ENCODE measurements at places on chromosomes 12 and 14. TPM values are rescaled to one million over a fixed set of nuclear protein-coding genes. Genes with fewer than 3 reads are reported as not detected.

GRCh38 chr14:32342847-32343194 lies 13.7 kb downstream of the AKAP6 start:
- no peak for DNase-seq

- DNase-seq = no peak
Measured at GRCh38 chr14:104087505-104087904, 2.0 kb downstream of the ASPG start.

Gene TSPAN11
- total RNA-seq = 2.6 TPM

Gene PTGER2
- 30.0 TPM for total RNA-seq

DNA sequence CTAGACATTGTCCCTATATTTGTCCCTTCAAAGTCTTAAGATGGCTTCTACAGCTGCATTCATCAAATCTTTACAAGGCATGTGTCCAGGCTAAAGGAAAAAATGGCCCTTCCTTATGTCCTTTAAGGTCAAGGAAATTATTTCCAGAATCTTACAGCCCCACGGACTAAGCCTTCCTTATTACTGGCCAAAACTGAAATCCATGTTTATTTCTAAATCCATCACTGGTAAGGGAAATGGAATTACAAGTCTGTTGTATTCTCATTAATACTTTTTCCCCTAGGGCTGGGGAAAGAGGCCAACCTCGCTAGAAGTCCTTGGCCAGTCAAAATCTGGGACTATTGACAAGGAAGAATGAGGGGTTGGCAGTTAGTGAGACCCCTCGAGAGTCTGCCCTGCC lies 252.5 kb downstream of the TMEM132C start:
- DNase-seq = no peak

Gene NEUROD4
- not detected for total RNA-seq

DNA sequence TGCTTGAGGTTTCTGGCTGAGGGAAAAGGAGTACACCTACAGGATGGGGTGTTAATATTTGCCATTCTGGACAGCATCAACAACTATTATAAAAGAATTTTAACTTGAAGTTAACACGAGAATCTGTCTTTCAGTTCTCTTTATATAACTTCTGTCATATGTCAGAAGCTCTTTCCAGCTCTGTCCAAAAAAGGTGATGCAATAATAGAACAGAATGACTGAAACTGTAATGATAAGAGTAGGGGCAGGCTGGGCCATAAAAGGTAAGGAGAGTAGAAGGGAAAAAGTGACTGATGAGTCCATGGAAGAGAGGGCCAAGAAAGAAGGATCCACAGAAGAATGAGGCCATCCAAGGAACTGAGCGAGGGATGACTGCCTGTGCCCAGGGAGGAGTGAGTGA lies 966.7 kb upstream of the FBXO33 start:
- DNase-seq = no peak

GRCh38 chr14:75223664-75224154 lies 47.3 kb upstream of the TMED10 start:
- no peak for DNase-seq

DNA sequence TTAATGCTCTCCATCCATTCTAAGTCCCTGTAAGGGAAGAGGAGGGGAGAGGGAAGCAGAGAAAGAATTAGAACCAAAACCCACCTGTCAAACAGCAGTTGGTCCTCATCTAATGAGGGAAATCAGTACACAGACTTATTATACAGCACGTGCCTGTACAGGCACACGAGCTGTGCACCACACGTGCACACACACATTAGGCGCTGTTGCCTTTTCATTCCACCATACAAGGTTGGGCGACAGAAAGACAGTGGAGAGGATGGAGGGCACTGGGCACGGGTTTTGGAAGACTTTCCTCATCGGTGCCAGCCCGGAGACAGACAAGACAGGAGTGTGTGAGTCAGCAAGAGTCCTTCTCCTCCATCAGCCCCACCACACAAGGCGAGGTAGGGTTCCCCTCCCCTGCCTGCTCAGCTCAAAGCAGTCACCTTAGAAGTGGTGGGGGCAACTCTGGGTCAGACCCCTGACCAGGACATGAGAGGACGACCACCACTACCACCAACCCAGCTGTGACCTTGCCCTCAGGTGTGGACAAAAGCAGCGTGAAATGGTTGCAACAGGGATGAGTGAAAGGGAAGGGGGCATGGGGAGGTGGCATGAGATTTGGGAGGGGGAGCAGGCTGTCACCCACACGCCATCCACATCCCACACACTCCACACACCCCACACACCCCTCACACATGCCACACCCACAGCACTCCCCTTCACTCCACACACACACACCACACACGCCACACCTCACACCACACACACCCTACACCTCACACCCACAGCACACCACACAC lies 80.7 kb downstream of the ACTN1 start:
- DNase-seq = no peak

- no peak for DNase-seq
Measured at GRCh38 chr12:38456537-38457120, 140.1 kb downstream of the ALG10B start.

GRCh38 chr14:101230161-101230850 lies 326.8 kb upstream of the RTL1 start:
- no peak for DNase-seq

DNA sequence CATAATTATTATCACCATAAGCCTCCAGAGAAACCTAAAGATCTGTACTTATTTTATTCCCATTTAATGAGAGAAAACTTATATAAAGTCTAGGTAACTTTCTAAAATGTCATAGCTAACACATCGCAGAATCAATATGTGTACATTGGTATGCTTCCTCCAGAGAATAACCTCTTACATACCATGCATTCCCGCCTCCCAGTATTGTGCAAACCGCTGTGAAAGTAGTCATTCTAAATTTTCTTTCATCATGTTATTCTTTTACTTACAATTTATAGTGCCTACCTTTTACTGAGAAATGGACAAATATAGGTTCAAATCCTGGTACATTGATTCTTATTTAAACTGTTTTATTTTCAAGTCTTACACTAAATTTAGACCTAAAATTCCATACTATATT lies 463.4 kb downstream of the LRFN5 start:
- DNase-seq = no peak

GRCh38 chr14:92386637-92387036 lies 63.7 kb downstream of the SLC24A4 start:
- DNase-seq = no peak

Gene HSPB8
- total RNA-seq = 21.3 TPM

GRCh38 chr14:80867091-80867490 lies 74.4 kb downstream of the CEP128 start:
- no peak for DNase-seq

Gene LRTM2
- not detected for total RNA-seq

DNA sequence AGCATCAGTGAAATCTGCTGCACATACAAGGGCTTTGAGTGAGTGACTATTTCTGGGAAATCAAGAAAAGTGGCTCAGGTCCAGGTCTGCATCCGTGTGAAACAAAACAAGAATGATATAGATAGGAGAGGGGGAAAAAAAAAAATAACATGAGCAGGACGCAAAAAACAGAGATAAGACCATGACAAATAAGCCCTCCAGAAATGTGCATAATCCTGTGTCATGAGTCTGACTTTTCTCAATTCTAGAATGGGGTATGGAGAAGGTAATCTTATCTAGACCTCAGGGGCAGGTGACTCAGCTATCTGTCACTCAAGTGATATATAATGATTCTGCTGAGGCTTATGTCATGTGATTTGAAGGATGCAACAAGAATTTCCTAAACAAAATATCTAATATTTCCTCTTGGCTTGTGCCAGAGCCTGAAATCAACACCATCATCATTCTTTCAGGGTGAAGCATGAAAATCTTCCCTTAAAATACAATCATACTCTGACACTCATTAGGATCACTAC lies 250.0 kb downstream of the PHLDA1 start:
- DNase-seq = peak; percentile 57

DNA sequence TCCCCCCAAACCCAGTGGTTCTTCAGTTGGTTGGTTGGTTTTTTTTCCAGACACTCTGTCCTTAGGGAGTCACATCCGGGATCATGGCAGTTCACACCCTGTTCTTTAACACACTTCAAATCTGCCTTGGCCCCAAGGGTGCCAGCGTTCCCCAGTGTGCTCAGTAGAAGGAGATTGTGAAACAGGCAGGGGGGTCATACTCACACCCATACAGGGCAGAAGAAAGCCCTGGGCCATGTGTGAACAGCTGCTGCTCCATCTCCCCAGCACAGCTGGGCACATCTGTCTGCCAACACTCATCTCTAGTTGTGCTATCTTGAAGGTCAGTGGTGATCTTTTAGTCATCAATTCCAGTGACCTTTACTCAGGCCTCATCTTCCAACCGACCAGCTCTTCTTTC lies 64.4 kb upstream of the FUT8 start:
- no peak for DNase-seq

Gene PIWIL1
- total RNA-seq = not detected

GRCh38 chr14:64541972-64542835 lies 1.7 kb downstream of the HSPA2 start:
- DNase-seq = no peak

- no peak for DNase-seq
Measured at GRCh38 chr14:99720941-99721791, 37.1 kb downstream of the CYP46A1 start.

Gene DBX2
- not detected for total RNA-seq

Gene LRRIQ1
- under 0.01 TPM for total RNA-seq

DNA sequence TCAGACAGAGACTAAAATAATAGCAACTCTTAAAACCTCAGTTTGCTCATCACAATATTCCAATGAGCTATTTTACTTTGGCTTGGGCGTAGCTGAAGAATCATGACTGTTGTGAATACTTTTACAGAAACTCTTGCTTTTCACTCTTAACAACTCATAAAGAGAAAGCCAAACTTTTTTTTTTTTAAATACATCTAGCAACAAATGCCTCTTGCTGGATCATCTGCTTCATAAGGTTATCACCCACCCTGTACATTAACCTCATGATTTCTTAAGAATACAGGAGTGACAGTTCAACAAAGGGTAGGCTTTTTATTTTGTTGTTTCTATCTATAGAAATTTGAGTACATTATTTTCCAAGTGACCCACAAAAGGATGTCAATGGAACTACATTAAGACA lies 307.4 kb upstream of the DDHD1 start:
- no peak for DNase-seq

Gene ACOT4
- total RNA-seq = 1.7 TPM

Gene ETFBKMT
- total RNA-seq = 4.4 TPM

DNA sequence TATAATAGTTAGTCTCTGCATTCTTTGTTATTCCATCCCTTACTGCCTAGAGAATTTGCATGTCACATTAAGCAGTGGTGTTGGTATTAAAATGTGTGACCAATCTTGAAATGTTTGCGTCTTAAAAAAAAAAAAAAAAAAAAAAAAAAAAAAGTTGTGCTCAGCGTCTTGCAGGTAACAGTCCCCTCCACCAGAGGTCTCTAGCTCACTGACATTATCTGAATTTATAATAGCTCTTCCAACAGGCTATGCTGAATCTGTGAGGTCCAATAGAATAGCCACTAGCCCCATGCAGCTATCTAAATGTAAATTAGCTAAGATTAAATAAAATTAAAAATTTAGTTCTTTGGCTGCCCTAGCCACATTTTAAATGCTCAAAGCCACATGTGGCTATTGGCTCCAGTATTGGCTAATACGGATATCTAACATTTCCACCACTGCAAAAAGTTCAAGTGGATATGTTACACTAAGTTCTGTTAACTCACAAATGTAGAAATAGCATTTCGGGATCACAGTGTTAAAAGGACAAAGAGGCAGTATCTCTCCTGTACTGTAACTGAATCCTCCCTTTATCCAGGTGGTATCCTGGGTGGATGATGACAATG lies 28.7 kb downstream of the NKX2-8 start:
- DNase-seq = peak; percentile 42

Gene CCDC175
- not detected for total RNA-seq

Gene SLCO1B1
- total RNA-seq = not detected

Gene CD69
- not detected for total RNA-seq

DNA sequence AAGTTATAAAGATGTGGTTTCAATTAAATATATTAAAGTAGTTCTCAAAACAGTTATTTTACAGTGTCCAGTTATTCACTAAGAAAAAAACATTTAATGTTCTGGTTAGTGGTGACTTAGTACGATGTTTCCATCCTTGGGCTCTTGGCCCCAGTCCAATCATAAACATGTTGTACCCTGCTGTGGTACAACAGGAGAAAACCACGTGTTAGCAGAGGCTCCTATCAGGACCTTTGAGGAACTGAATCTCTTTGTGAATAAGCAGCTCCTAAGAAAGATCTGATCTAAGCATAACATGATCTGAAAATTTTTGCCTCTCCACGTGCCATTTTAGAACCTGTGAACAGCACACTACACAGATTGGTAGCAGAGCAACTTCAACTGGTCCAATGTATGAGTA lies 234.0 kb downstream of the SYT1 start:
- DNase-seq = no peak

Gene ESR2
- 0.66 TPM for total RNA-seq

Gene MYH6
- total RNA-seq = not detected

- peak; percentile 73 for DNase-seq
Measured at GRCh38 chr12:110733089-110733715, 9.5 kb downstream of the PPP1CC start.

GRCh38 chr12:48966177-48966895 lies 5.2 kb downstream of the WNT10B start:
- no peak for DNase-seq

DNA sequence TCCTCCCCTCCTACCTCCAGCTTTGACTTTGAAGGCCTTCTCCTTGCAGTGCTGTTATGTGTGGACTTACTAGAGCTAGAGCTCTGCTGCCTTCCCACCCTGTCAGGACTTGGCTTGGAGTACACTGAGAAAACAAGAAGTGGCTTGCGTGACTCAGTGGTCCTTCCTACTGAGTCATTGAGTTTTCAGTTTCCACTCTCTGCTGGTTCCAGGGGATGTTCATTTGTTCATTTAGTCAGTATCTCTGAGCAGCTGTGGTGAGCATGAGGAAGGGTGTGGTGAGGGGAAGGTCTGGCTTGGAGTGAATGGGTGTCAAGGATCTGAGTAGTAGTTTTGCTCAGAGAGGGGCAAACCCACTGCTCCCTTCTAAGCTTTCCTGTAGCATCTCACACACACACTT lies 17.2 kb upstream of the ELK3 start:
- DNase-seq = peak; percentile 91

DNA sequence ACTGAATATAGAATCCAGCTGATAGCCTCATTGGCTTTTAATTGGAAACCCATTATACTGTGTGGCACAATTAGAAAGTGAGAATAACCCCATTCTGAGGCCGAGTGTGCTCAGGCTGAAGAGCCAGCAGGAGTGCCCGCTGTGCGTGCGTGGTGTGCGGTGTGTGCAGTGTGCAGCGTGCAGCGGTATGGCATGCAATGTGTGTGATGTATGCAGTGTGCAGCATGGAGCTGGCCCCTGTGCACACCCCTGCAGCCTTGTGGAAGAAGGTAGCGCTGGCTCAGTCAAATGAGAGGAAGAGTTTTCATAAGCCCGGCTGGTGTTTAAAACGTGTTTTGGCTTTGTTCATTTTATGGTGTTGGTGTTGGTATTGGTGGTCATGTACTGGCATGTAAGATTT lies 22.9 kb downstream of the CKB start:
- DNase-seq = no peak

Gene MANSC4
- total RNA-seq = 0.17 TPM

- DNase-seq = no peak
Measured at GRCh38 chr12:27875677-27876076, 95.6 kb upstream of the MANSC4 start.

Gene PRPH
- total RNA-seq = 0.50 TPM

- DNase-seq = no peak
Measured at GRCh38 chr12:116343331-116343884, 65.9 kb upstream of the MED13L start.

Measured in fibroblast of lung (primary cell).